ENCODE measurements at places on chromosomes 2 and 18. TPM values are rescaled to one million over a fixed set of nuclear protein-coding genes. Genes with fewer than 3 reads are reported as not detected.

GRCh38 chr2:152420936-152421335 lies 86.0 kb downstream of the FMNL2 start:
- no peaks in the 10 kb centered on the region for H3K27me3 ChIP-seq
- no peak for DNase-seq
- no peaks in the 10 kb centered on the region for H3K36me3 ChIP-seq
- H3K4me3 ChIP-seq = no peak overlapping the region
- peaks cover 33% of the 10 kb centered on the region for H3K4me1 ChIP-seq

Gene FAM228A
- total RNA-seq = 0.64 TPM

DNA sequence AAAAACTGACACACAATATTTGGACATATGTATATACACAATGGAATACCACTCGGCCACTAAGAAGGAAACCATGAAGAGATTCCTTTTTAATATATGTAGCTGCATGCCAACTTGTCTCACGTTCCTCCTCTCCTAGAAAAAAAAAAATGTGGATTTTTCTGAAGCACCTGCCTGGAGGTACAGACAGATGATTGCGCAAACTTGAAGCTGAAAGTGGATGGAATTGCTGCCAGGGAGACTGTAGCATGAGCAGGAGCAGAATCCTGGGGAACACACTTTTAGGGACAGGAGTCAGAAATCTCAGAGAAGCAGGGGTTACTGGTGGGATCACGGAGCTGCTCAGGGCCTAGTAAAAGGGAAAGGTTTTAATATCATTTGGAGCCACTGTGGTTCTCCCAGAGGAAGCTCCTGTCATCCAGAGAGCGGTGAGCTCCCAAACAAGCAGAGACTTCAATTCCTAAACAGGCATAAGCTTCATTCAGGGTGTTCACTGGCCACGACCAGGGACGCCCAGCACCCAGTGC lies 640 bp upstream of the SPR start:
- no peaks in the 10 kb centered on the region for H3K27me3 ChIP-seq
- DNase-seq = no peak
- H3K36me3 ChIP-seq = peaks cover 3% of the 10 kb centered on the region
- H3K27ac ChIP-seq = peak overlapping the region; percentile 89

DNA sequence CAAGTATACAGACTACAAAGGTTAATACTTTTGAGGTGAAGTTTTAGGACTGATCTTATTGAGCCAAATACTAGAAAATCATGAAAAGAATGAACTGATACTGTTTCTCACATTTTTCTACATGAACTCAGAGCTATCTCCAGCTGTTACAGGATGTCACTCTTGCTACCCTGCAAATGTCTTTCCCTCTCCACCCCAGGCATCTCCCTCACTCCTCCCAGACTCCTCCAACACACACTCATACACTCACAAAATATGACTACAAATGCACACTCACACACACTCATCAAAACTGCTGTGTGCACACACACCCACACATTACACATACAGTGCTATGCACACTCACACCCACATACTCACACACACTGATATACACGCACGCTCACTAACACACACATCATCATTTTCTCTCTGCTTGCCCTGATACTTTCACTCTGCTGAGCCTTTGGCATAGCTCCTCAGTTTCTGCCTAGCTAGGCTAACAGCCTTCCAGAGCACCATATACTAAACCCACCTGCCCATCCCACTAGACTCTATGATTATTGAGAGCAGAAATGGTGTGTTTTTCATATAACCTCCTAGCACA lies 273.3 kb downstream of the CD226 start:
- no peak for DNase-seq
- H3K4me3 ChIP-seq = no peak overlapping the region
- no peaks in the 10 kb centered on the region for H3K4me1 ChIP-seq
- H3K27me3 ChIP-seq = no peaks in the 10 kb centered on the region
- H3K27ac ChIP-seq = no peak overlapping the region

DNA sequence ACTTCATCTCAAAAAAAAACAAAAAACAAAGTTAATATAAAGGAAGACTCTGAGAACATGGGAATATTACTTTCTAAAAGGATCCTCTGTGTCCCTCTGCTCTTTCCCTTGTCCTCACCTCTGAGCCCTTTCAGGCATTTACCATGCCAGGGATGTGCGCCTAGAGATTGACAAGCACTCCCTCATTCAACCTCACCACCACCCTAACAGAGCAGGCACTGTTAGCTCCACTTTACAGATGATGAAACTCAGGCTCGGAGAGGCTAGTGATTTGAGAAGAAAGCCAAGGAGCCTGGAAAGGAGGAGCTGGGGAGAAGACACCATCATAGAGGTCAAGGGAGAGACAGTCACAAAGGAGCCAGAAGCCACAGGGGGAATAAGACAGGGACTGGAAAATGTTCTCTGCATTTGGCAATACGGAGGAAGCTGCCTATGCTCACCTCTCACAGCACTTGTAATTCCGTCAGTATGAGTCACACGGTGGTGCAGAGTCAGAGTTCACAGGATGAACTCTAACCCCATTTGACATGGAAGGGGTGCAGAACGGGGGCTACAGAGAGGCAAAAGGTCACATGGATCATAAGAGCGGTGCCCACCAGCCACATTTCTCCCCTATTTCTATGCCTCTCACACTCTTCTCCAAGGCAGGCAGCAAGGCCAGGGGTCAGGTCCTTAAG lies 101.8 kb upstream of the NFU1 start:
- no peak for DNase-seq
- peaks cover 47% of the 10 kb centered on the region for H3K36me3 ChIP-seq
- H3K4me1 ChIP-seq = no peaks in the 10 kb centered on the region
- H3K27me3 ChIP-seq = no peaks in the 10 kb centered on the region
- H3K27ac ChIP-seq = no peak overlapping the region

GRCh38 chr2:161207941-161208340 lies 47.7 kb downstream of the TANK start:
- no peak overlapping the region for H3K4me3 ChIP-seq
- peaks cover 59% of the 10 kb centered on the region for H3K36me3 ChIP-seq
- DNase-seq = no peak
- H3K4me1 ChIP-seq = no peaks in the 10 kb centered on the region
- no peak overlapping the region for H3K27ac ChIP-seq

- no peak for DNase-seq
- H3K4me1 ChIP-seq = no peaks in the 10 kb centered on the region
- H3K4me3 ChIP-seq = no peak overlapping the region
Measured at GRCh38 chr18:75582406-75582821, 154.9 kb upstream of the SMIM21 start.

- no peaks in the 10 kb centered on the region for H3K4me1 ChIP-seq
- H3K4me3 ChIP-seq = no peak overlapping the region
- H3K27me3 ChIP-seq = no peaks in the 10 kb centered on the region
- peaks cover 90% of the 10 kb centered on the region for H3K36me3 ChIP-seq
- DNase-seq = no peak
- no peak overlapping the region for H3K27ac ChIP-seq
Measured at GRCh38 chr2:9498210-9498609, 23.9 kb downstream of the IAH1 start.

Gene TMSB10
- 1,558 TPM for total RNA-seq

- H3K27ac ChIP-seq = no peak overlapping the region
- H3K27me3 ChIP-seq = no peaks in the 10 kb centered on the region
- H3K4me3 ChIP-seq = no peak overlapping the region
Measured at GRCh38 chr2:42639340-42640077, 71.1 kb downstream of the MTA3 start.

Gene CASP8
- total RNA-seq = 39.5 TPM

DNA sequence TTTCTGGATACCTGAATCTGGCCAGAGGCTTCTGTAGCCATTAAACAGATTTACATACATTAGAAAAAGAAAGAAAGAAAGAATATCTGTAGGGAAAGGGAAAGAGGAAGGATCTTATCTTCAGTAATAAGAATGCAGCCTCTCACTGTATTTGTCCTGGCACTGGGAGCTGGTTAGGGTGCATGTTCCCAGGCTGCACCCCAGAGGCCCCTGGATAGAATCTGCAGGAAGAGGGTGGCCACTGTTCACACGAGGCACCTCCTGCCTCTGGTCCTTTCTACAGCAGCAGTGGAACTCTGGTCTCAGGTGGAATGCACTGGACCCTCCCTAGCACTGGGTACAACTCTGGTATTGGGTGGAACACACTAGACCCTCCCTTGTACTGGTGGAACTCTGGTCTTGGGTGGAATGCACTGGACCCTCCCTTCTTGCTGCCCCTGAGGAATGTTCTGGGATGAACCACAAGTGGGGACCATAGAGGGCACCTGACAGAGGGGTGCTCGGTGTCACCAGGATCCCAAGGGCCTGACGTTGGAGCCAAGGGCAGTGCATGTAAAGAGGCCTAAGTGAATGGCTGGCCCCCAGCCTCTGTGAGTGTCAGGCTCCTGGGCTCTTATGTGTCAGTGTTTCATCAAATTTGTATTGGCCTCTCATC lies 27.4 kb upstream of the PXDN start:
- H3K4me1 ChIP-seq = peaks cover 17% of the 10 kb centered on the region
- no peaks in the 10 kb centered on the region for H3K36me3 ChIP-seq
- no peak for DNase-seq
- H3K4me3 ChIP-seq = no peak overlapping the region
- H3K27ac ChIP-seq = no peak overlapping the region
- no peaks in the 10 kb centered on the region for H3K27me3 ChIP-seq

DNA sequence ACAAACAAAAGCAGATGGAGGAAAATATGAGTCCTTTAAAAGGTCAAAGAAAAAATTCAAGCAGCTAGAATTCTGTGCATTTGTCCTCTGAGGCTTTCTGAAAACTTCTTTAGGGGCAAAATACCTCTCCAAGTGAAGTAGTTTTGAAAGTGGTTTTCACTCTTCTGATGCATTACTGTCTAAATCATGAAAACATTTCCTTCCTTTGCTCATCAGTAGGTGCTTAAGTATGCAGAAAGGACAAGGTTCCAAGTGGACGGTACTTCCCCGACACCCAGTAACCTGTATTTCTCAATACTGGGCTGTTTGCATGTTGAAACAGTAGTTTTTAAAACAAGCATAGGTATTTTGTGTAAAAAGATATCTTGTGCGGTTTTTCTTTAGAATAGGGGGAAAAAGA lies 189.1 kb upstream of the ERBB4 start:
- no peak overlapping the region for H3K4me3 ChIP-seq
- no peaks in the 10 kb centered on the region for H3K4me1 ChIP-seq
- DNase-seq = no peak
- H3K27ac ChIP-seq = no peak overlapping the region
- H3K36me3 ChIP-seq = no peaks in the 10 kb centered on the region

- no peak overlapping the region for H3K27ac ChIP-seq
- no peak for DNase-seq
- no peaks in the 10 kb centered on the region for H3K36me3 ChIP-seq
- H3K4me1 ChIP-seq = no peaks in the 10 kb centered on the region
- H3K4me3 ChIP-seq = no peak overlapping the region
Measured at GRCh38 chr2:220948579-220948978, 623.5 kb downstream of the EPHA4 start.

DNA sequence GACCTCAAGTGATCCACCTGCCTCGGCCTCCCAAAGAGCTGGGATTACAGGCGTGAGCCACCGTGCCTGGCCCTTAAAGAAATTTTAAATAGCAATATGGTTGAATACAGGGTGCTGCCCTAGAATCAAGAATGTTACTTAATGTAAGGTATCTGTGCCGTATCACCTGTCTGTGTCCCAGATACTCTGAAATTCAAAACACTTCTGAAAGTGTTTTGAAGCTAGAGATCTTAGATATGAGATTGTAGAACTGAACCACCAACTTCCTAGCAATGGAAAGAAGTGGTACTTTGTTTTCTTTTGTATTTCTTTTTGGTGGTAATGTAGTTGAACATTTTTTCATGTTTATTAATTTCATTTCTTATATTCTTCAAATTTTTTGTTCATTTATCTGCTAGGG lies 13.0 kb downstream of the PTPN4 start:
- H3K36me3 ChIP-seq = no peaks in the 10 kb centered on the region
- H3K4me1 ChIP-seq = no peaks in the 10 kb centered on the region
- H3K27ac ChIP-seq = no peak overlapping the region
- H3K4me3 ChIP-seq = no peak overlapping the region

- no peak for DNase-seq
- no peaks in the 10 kb centered on the region for H3K4me1 ChIP-seq
- no peak overlapping the region for H3K4me3 ChIP-seq
- H3K27ac ChIP-seq = no peak overlapping the region
Measured at GRCh38 chr2:86593266-86593665, 30.0 kb upstream of the CHMP3 start.
